ENCODE measurements at places on chromosomes 7 and 10.

DNA sequence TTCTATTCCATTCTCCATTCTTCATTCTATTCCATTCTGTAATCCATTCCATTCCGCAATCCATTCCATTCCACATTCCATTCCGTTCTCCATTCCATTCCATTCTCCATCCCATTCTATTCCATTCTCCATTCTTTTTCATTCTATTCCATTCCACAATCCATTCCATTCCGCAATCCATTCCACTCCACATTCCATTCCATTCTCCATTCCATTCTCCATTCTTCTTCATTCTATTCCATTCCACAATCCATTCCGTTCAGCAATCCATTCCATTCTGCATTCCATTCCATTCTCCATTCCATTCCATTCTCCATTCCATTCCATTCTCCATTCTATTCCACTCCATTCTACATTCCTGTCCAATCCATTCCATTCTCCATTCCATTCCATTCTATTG is 85.2 kb downstream of the NSUN6 start:
- DNase-seq, result no peak

GRCh38 chr10:44742248-44742647 is 168.9 kb upstream of the TMEM72 start:
- DNase-seq, result no peak

- no peak for DNase-seq
Observed at GRCh38 chr7:36157527-36158320, 4.7 kb downstream of the EEPD1 start.

DNA sequence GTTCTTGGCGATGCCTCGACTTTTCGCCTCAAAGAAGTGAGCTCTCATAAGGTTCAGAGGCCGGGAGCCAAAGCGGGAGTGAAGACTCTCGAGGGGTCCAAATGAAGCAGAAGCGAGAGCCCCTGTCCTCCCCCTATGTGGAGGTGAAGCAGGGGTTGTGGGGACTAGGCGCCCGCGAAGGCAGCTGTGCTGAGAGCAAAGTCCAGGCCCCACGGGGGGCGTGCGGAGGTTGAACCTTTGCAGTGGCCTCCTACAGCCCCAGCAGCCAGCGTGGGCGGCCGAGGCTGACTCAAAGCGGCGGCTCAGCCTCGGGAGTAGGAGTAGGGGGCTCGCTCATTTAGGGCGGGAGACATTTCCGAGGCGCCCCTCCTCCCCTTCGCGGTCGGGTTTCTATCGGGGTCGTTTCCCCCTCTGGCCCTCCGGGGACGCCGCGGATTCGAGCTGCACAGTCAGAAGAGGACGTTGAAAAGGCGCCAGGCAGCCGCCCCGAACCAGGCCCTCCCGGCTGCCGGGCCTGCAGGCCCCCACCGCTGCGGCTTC is 553 bp upstream of the ADD3 start:
- DNase-seq, result no peak

DNA sequence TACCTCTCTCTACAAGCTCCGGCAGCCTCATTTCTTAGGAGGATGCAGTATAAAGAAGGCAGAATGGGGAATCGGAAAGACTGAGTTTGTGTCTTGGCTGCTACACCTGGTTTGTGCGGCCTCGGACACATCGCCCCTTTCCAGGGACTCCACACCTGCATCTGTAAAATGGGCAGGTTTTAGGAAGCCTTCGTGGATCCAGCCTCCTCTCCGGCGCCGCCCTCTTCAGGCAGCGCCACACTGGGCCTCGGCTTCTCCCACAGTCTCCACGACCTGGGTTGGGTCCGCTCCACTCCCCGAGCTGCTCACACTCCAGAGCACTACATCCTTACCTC is 341 bp downstream of the GOT1 start:
- no peak for DNase-seq

GRCh38 chr7:71403202-71403946 is 271.4 kb downstream of the GALNT17 start:
- no peak for DNase-seq

- DNase-seq, result no peak
Observed at GRCh38 chr7:18210788-18211187, 183.1 kb upstream of the PRPS1L1 start.

DNA sequence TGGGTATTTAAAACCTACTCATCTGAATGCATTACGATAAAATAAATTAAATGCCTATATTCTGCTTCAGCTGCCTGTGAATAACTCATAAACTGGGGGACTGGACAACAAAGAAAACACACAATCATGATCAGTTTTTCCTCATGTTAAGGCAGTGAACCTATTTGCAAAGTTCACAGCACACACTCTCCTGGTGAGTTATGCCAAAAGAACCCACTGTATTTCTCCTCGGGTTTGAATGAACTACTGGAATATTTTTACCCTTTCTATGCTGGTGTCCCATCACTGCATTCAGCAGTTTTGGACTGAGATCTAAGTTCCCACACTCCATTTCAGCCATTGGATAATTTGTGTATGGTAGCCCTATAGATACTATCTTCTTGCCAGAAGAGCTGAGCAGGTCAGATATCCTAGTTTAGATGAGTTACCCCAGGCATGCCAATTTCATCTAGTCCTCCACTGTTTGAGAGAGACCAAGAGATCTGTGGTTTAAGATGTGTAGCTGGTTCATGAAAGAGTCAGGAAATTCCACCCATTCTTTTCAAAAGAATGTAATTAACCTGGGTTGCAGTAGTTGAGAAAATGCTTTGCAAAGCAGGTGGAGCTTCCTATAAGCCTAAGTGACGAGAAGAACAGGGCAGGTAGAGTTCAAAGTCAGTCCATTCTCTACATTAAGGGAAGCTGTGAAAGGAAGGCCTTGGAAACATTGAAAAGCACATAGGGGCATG is 101.7 kb downstream of the PLXDC2 start:
- no peak for DNase-seq

DNA sequence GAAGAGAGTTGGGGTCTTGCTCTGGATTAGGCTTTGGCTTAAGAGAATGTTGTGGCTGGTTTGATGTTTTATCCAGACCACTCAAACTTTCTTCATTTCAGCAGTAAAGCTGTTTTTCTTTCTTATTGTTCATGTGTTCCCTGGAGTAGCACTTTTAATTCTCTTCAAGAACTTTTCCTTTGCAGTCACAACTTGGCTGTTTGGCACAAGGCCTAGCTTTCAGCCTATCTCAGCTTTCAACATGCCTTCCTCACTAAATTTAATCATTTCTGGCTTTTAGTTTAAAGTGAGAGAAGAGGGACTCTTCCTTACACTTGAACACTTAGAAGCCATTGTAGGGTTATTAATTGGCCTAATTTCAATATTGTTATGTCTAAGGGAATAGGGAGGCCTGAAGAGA is 18.1 kb downstream of the CCDC126 start:
- DNase-seq, result no peak

DNA sequence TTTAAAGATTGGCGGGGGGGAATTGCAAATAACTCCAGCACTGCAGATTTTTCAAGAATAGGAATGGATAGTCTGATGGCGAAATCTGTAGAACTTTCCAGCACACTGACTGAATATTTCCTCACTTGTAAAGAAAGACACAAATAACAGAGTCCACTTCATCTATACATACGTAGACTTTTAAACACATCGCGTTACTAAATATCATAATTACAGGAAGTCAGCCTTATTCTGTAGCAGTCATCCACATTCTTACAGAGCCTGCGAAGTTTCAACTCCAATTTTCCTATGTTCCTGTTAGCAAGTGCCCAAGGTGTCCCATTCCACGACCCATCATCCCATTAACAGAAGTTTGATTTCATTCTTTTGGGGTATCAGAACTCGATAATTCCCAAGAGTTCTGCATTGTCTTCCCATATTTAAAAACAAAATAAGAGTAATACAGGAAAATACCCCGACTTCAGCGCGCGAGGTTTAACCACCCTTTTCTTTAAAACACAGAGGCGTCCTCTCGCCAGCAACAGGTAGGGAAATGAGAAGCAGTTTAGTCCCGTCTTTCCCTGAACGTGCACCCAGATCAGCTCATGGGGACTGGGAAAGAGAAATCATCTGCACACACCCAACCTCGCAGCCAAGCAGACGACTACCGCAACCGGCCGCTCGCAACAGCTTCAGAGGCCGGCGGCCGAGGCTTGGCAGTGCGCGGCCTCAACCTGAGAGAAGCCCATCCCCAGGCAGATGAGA is 880 bp downstream of the HERC4 start:
- peak; percentile 3 for DNase-seq

DNA sequence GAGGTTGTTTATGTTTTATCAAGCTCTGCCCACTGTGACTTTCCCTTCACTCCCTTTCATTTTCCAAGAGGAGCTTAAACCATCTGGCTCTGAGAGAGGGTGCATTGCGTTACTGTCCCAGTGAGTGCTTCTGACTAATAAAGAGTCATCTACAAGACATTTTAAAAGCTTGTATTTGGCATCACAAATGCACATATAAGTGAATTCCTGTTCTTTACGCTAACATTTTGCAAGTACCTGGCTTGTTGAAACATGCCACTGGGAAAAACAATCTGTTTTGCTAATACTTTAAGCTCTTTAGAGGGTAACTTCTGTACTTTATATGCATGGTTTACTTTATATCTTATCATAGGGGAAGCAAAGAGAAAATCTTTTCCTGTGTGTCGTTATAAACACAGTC is 534.6 kb upstream of the POM121L12 start:
- peak; percentile 98 for DNase-seq

Measured in DMS79 treated with DMSO at 0.1 percent for 48 hours (cell line).